ENCODE measurements at places on chromosomes 16 and 17.
A peak's percentile ranks its signal among the peaks of the same experiment; 100 is the strongest.

DNA sequence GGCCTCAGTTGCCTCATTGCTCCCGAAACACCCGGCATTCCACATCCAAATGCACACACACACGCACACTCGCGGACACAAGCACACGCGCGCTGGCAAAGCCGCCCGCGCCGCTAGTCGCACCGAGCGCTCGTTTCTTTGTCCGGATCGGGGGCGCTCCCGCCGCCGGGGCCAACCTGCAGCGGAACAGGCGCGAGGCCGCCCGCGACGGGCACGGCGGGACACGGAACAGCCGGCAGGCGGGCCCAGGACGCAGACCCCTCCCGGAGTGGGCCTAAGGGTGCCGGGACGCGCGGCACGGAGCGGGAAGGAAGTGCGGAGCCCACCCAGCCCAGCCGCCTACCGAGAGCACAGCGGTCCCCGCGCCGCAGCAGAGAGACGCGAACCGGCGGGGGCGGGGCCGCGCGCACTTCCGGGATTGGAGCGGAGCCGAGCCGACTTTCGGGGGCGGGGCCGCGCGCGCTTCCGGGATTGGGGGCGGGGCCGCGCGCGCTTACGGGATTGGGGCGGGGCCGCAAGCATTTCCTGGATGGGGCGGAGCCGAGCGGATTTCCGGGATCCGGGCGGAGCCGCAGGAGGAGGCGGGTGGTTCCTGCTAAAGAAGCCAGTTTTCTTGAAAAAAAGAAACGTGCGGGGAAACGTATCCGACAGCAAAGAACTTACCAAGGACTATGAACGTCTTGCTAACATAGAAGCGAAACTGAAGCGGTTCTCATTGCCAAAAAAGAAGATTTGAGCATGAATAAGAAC is at the start of gene CYBC1:
Gene CYBC1, minus strand, starts transcription at position 396 of the 750 bp plus-strand sequence. CDS start 1,498 bp downstream, outside the sequence.
- DNase-seq: peak; percentile 94

DNA sequence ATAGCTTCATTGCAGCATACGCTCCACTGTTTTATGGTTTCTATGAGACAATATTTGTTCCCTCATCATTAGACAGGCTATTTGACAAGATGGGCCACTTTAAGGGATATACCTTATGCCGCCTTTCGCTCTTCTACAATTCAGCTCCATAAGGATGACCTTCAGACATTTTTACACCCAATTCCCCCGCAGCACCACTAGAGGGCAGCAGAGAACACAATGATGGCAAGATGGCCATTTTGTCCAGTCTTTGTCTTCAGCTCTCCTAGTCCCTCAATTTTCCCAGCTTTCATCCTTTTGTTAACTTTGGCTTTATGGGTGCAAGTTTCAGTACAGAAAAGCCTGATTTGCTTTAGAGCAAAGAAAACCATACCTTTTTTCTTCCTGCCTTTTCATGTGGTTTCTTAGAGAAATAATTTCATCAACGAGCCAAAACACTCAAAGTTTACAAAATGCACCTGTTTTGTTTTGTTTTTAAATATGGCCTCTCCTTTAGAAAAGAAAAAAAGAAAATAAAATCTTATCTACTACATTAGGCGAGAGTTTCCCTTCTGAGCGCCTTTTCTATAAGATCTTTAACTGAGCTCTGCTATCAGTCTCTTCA is 355.3 kb downstream of the TOX3 start:
- DNase-seq: peak; percentile 40

DNA sequence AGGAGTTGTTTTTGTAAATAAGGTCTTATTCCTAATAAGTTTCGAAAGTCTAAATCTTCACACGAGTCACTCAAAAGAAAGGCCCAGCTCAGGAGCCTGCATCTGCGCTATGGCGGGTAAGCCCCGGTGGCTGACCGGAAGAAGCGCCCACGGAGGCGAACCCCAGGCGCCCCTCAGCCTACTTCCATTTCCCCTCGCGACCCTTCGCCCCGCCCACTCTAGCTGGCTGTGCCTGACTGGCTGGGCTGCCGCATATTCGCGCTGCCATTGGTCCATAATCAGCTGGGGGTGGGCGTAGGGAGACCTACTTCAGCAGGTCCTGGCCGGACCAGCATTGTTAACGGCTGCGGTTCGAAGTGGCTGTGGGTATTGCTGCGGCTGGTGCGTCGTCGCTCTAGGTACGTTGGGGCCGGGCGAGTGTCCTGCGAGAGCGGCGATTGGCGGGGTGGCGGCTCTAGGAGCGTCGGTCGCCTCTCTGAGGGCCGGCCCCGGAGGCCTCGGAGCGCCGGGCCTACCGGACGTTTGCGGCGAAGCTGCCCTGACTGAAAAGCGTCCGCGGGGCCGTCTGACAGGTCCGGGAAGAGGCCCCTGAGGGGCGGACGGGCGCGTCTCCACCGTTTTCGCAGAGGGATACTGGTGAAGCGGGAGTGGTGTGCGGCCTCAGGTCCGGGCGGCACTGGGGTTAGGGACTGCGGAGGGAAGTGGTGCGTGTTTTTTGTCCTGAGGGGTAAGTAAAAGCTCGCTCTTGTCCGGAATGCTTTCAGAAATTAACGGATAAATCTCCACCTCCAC is at the start of gene ATF7IP2:
Gene ATF7IP2, plus strand, starts transcription at position 337 of the 792 bp plus-strand sequence. CDS start 44,560 bp downstream, outside the sequence.
- DNase-seq: peak; percentile 91

- peak; percentile 8 for DNase-seq
Observed at GRCh38 chr17:55303701-55304145, 39.0 kb downstream of the HLF start.

- DNase-seq: no peak
Observed at GRCh38 chr17:21508211-21508610, 132.1 kb downstream of the KCNJ12 start.

GRCh38 chr16:80447241-80447640 is 93.6 kb upstream of the DYNLRB2 start:
- peak; percentile 4 for DNase-seq

DNA sequence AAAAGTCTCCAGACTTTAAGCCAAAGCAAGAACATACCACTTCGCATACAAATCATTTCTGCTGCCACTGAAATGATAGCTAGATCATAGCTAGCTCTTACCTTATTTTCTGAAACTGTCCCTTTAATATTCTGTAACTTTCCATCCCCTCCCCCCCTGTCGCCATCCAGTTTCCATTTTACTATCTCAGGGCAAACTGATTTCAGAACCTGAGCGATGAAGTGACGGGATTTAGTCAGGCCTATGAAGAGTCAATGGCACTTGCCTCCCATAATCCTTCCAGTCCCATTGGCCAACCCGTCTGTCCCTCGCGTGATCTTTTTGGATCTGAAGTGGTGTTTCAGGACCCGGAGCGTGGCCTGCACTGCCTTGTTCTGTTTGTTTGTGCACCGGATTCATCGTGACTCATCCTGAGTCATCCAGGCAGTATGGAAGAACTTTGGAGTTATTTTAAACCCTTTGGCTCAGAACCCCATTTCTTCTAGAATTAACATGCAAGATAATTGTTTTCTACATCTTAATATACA is 199.8 kb upstream of the CHMP6 start:
- DNase-seq: peak; percentile 95

GRCh38 chr16:27531186-27531585 is 18.5 kb downstream of the GTF3C1 start:
- DNase-seq: no peak

- DNase-seq: no peak
Observed at GRCh38 chr17:77279448-77280303, 138.9 kb downstream of the SEC14L1 start.

GRCh38 chr17:3030096-3030495 is 33.3 kb downstream of the OR1D5 start:
- DNase-seq: peak; percentile 82

DNA sequence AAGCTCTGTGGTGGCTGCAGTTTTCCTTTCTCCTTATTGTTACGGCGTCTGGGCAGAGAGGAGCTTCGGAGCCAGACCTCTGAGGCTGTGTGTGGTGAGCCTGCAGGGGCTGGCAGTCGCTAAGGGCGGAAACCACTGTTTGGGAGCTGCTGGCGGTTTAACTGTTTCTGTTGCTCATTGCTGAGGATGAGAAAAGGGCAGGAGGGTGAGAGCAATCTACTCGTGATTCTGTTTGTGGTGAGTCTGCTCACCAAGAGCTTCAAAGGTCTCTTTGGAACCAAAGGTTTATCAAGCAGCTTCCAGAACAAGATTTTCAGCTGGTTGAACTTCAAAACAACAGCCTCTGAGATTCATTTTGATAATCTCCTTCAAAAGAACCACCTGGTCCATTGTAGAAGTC is 143.9 kb downstream of the ANKFN1 start:
- peak; percentile 61 for DNase-seq

Data from fibroblast of skin of right biceps (primary cell).